G401 (cell line): ENCODE measurements at places on chromosomes 13 and 19. TPM values are rescaled to one million over a fixed set of nuclear protein-coding genes. Genes with fewer than 3 reads are reported as not detected.

The B3GLCT gene
- total RNA-seq = 10.0 and 10.9 TPM in 2 replicates

The NKPD1 gene
- total RNA-seq = 0.31 TPM in 1 of 2 replicates, not detected in the other

The SHISA7 gene
- not detected in 2 replicates for total RNA-seq

The PNMA8C gene
- not detected in 2 replicates for total RNA-seq

The IZUMO1 gene
- not detected in 2 replicates for total RNA-seq

The MYDGF gene
- total RNA-seq = 182 and 187 TPM in 2 replicates

The DDX49 gene
- total RNA-seq = 64.6 and 77.8 TPM in 2 replicates

DNA sequence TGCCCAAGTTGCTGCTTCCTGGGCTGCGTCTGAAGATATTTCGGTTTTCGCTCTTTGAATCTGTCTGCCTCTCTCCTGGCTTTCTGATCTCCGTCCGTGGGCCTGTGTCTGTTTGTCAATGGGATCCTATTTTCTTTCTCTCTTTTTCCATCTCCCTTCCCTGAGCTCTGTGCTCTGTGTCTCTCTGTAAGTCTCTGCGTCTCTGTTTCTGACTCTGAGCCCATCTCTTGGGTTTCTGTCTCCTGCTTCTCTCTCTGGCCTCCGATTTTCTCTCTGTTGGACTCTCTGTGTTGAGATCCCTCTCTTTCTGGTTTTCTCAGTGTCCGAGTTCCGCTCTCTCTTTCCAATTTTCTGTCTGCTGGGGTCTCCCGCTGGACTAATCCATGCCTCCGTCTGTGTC, 1.7 kb downstream of the PRKCG start:
- no peak for DNase-seq

DNA sequence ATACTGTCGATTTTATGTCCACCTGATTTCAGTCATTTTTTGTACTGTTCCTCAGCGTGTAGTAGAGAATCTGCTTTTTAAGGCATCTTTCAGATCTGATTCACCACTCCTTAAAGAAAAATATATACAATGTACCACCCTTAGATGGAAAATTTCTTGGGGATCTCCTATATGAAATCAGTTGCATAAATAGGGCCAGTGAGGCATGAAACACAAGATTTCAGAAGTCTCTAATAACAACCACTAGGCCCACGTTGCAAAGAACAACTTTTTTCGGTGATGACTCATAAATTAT, 1.4 kb downstream of the USP12 start:
- no peak for DNase-seq

DNA sequence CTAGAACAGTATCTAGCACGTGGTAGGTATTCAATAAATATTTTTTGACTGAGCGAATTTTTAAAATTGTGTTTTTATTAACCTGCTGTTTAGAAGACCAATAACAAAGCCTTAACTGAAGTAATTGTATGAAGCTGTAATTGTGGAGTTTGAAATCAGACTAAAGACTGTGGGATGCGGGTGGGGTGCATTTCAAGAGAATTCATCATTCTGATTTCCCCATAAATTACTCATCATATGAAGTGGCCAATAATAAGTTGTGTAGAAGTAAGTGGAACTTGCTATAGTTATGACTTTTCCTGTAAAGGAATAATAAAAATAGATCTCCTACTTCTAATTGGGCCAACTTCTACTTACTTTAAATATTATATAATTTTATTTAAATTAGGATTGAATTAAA, 449.3 kb downstream of the PCDH9 start:
- DNase-seq = no peak

- no peak for DNase-seq
These were observed 1.1 kb upstream of the C19orf85 start for GRCh38 chr19:55465460-55466240.

DNA sequence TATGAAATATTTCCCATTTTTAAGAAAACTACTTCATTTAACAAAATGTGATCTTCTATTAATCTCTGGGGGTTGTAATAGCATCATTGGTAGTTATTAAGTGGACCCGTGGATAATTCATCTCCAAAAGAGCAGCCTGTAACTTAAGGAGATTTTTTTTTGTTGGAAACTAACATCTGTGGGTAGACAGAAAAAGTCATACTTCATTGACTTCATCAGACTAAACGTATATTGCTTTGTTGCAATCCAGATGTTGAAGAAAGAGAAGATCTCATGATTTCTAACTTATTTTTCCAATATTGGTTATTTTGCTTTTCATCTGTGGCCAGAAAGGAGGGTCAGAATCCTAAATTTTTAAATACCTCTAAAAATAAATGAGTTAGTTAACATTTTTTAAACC, 296.5 kb upstream of the MIR17HG start:
- no peak for DNase-seq

DNA sequence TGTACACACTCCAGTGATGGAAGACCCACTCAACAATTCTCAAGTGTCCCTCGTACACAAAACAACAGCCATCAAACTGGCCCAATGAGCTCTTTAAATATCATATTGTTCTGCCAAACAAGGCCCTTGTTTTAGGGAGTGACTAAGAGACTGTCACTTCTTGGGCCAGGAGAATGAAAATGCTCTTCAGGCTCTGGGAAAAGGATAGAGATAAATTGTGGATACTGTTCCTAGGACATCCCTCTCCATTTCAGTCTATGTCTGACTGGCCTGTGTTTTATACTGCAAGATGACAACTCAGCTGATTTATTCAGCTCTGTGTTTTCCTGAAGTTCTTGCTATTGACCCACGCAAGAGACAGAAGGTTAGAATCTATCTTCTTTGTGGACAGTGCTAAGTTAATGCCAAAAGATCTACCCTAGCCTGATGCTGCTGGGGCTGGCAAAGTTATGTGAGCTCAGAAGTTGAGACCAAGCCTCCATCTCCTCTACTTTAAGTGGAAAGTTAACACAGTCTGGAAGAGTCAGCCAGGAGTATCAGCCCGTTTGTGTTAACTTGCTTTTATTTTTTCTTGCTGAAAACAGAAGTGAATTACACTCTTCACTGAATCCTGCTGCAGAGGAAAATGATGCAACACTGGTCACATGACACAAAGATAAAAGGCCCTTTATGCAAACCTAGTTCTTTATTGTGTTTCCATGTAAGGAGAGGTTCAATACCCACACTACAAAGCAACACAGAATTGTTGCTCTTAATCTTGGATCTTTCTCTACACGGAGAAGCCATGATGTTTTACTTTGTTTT, 14.6 kb downstream of the FRY start:
- peak; percentile 43 for DNase-seq

- no peak for DNase-seq
These were observed 117.6 kb upstream of the MAB21L1 start for GRCh38 chr13:35594096-35594495.

DNA sequence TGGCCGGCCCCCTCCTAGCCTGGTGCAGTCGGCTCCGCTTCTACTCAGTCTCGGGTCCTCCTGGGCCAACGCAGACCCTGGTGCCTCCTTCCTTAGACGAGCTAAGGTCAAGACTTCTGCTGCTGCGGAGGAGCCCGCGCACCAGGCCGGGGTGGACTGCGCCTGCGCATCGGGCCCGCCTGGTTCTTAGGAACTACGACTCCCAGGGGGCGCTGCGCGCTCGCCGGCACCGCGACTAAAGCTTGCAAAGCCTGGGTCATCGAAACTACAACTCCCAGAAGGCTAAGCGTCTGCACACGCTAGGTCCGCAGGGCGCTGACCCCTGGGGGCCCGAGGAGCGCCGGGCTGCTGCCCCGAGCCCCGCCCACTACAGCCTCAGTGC, at the start of gene ZNF835:
TSS of gene ZNF835 (minus strand) at position 145 of the 382 bp plus-strand sequence. CDS start 6,559 bp downstream, outside the sequence.
- DNase-seq = peak; percentile 97
